ENCODE measurements at places on chromosomes 2 and 18.

- no peak for DNase-seq
Measured at GRCh38 chr2:237662671-237663093, 35.3 kb downstream of the LRRFIP1 start.

GRCh38 chr2:120661551-120661950 is 74.1 kb upstream of the GLI2 start:
- no peak for DNase-seq

DNA sequence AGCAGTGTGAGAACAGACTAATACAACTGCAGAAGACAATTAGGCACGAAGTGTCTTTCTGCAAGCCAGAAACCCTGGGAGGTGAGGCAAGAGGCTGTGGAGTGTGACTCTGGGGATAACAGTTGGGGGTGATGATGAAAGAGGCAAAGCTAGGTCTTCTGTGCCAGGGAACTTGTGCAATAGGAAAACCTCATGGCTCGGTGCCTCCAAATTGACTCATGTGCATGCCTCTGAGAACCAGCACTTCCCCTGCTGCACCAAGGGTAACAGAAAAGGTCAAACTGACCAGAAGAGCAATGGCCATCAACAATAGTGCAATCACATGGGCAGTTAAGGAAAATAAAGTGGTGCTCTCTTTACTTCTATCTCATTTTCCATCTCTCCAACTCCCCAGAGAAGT is 136.4 kb downstream of the SCG2 start:
- no peak for DNase-seq

- no peak for DNase-seq
Measured at GRCh38 chr2:140797718-140798117, 1333.1 kb downstream of the LRP1B start.

DNA sequence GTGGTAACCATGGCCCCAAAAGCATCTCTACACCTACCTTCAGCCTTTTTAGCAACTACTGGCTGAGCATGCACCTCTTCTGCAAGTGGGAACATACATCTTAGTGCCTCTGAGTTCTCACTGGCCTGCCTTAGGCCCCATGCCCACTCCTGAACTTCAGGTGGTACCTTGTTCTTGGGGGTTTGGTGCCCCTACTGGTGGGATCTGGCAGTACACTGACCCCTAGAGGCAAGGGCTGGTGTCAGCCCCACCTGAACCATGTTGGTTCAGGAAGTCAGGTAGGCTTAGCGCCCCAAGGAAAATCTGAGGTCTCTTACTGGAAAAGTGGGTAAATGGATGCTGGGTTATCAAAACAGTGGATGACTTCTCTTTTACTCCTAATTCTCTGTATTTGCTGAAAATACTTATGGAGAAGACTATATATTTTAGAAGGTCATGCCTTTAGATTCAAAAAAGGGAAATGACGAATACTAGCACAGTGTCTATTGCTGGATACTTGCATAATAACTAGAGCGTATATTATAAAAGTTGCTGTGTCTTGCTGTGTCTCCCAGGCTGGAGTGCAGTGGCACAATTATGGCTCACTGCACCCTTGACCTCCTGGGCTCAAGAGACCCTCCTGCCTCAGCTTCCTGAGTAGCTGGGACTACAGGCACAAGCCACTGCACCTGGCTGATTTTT is 84.6 kb downstream of the RAB31 start:
- no peak for DNase-seq

Measured in cerebellum (tissue), 4 donors.